Sciatic nerve (tissue), 2 donors: ENCODE measurements at places on chromosomes 2 and 18.

GRCh38 chr2:221747289-221747972, 175.3 kb upstream of the EPHA4 start:
- no peak for DNase-seq

- no peak for DNase-seq
Measured at GRCh38 chr2:99880964-99881294, 261.5 kb downstream of the AFF3 start.

DNA sequence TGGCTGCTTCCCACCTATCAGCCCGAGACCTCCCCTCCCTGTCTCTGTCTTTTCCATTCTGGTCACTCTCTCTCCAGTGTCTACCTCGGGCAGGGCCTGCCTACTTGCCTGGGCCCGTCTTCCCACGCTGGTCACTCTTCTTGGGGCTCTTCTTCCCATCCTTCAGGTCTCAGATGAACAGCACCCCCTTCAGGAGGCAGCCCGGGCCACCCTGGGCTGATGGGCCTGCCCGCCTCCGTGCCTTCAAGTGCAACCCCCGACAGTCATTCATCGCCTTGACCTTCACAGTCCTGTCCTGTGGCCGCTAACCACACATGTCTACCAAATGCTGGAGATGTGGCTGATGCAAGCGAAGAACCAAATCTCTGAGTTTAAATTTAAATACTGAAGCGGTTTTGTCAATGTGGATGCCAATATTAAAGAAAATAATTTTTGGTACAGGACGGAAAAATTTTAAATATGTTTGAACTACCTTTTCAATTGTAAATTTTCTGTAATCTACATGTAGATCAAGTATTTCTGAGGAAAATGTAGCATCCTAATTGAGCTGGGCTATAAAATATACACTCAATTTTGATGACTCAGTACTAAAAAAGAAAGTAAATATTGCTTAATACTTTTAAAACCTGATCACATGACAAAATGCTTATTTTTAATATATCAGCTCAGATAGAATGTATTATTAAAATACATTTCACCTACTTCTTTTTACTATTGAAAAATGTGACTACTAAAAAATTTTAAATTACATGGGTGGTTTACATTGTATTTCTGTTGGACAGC, 96.4 kb downstream of the LAMA1 start:
- DNase-seq = no peak

DNA sequence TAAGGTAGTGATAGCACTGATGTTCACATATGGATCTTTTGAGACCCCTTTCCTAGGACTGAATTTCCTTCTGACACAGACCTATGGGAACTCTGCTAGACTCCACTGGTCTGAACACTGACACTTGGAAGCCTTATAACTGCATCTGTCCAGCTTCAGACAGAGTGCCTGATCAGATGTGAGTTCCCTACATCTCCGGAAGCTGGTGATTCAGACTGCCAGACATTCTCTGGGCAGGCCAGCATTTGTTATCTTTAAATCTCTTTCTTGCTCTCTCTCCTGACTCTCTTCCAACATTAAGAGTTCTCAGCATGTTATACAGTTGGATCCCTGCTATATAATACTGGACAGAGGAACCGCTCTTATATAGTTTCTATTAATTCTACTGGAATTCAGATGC, 408.5 kb downstream of the ZEB2 start:
- DNase-seq = no peak

DNA sequence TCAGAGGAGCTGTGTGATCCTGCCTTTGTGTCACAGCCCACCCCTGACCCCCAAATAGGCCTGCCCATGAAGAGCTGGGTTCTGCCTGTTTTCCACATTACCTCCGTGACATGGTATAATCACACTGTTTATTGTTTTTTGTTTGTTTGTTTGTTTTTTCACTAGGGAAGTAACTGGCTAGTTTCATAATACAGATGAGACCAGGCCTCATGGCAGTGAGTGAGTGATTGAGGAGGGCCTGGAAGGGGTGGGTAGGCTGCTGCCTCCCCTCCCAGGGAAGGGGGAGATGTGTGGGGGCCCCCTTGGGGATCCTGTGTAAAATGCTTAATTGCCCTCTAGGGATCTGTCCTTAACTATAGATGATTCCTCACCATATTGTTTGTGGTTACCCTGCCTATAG, 190.5 kb downstream of the LDLRAD4 start:
- no peak for DNase-seq

- no peak for DNase-seq
Measured at GRCh38 chr2:51960281-51960680, 928.3 kb upstream of the NRXN1 start.

DNA sequence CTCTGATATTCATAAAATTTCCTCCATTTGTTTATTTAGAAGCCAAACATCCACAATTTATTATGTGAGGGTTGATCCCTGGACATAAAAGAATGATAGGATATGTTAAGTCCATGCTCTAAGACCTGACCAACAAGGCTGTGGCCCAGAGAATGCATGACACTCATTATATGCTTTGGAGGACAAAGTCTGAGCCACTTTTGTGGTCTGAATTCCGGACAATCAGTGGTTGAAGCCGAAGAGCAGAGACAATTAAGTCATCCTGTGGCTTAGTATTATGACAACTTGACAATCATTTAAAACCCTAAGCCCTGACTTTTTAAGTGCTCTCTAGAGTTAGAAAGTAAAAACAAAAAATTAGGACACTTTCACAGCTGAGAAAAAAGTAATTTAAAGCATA, 483.3 kb downstream of the PLCL1 start:
- no peak for DNase-seq

- no peak for DNase-seq
Measured at GRCh38 chr2:19769513-19769912, 132.3 kb downstream of the TTC32 start.

DNA sequence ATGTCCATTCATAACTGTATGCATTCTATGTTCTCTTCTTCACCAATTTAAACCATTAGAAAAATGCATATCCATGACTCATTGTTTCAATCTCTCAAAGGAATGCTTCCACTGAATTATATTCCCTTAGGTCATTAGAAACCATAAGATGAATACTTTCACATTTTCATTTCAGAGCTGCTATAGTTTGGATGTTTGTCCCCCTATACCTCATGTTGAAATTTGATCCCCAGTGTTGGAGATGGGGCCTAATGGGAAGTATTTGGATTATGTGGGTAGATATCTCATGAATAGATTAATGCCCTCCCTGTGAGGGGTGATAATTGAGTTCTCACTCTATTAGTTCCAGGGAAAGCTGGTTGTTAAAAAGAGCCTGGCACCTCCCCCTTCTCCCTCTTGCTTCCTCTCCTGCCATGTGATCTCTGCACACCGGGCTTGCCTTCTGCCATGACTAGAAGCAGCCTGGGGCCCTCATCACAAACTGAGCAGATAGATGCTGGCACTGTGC, 35.7 kb downstream of the THUMPD2 start:
- DNase-seq = no peak

DNA sequence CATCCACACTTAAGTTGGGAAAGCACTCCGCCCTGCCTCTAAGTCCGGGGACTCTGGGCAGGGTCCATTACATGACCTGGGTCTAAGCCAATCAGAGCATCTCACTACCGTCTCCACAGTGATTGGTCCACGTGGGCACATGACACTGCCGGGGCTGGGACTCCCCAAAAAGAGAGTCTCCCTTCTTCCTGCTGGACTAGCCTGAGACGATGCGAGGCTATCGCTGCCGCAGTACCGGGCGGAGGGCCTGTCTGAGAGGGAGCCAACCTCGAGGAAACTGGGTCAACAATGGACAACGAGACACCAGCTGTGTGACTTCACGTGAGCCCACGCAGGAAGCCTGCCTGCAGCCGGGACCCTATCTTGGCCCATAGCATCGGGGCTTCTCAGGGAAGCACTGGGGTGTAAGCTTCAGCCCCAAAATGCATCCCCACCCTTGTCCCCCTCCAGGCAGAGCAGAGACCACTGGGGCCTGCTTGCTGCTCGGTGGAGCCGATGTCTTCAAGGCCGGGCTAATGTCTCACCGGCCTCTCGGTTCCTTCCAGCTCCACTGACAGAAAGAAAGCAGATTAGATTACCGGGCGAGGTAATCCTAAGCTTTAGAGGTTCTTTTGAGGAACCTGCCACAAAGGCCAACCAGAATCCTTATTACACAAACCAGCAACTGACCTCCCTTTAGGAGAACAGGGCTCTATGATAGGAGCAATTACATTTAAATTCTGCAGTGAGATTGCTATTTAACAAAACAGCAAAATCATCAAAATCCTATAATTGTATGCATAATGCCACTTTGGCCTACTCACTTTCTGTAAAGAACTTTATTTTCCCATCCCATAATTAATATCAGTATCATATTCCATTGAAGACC, 21.3 kb upstream of the COPS8 start:
- no peak for DNase-seq

- no peak for DNase-seq
Measured at GRCh38 chr18:74252039-74252395, 39.7 kb downstream of the CYB5A start.

GRCh38 chr2:131646669-131647297, 119.1 kb downstream of the CCDC74A start:
- DNase-seq = no peak

DNA sequence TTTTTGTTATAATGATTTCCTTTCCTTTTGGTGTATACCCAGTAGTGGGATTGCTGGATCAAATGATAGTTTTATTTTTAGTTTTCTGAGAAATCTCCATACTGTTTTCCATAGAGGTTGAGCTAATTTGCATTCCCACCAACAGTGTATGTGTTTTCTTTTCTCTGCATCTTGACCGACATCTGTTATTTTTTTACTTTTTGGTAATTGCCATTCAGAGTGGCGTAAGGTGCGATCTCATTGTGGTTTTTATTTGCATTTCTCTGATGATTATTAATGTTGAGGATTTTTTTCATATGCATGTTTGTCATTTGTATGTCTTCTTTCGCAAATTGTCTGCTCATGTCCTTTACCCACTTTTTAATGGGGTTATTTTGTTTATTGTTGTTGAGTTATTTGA, 58.1 kb downstream of the ARHGAP25 start:
- DNase-seq = no peak

DNA sequence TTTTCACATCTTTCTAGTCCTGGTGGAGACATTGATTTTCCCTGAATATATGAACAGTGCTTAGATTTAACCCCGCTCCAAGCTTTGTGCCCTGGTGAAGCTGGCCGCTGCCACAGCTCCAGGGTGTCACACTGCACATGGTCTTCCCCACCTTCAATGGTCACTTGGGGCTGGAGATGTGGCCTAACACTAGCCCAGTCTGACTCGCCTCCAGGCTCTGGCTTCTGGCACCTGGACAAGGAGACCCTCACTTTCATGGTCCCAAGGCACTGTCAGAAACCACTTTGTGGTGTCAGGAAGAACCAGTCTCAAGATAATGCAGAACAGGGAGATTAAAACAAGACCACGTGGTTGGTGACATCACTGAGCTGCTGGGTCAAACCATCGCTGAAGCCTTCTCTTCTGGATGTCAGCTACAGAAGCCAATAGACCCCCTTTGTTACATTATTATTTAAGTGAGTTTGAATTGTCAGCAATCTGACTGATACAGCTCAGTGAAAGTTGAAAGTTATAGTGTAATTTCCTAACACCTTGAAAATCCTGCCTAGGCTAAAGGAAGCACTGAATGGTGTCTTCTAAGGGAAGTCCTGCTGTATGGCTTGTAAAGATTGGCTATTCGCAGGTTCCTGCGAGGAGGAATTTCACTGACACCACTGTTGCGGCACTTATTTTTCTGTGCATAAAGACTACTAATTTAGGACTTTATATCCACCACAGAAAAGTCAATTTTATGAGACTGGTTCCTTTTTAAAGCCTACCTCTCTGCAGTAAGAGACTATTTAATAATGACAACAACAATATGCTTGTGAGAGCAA, 55.0 kb upstream of the CTDP1 start:
- peak; percentile 28 for DNase-seq

DNA sequence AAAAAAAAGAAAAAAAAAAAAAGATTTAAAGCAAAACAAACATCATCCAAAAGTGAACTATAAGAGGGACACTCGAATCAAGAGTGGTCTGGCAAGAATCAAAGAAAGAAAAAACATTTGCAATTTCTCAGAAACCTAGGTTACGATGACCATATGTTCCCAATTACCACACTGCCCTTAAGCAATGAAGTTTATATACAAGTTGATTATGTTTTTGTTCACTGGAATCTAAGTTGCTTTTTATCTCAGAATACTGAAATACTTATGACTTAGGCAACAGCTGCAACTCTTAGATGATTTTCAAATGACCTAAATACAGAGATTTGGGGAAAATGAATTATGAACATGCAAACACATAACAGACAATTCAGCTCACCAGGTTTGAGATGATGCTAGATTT, 597.1 kb upstream of the CHAC2 start:
- no peak for DNase-seq

DNA sequence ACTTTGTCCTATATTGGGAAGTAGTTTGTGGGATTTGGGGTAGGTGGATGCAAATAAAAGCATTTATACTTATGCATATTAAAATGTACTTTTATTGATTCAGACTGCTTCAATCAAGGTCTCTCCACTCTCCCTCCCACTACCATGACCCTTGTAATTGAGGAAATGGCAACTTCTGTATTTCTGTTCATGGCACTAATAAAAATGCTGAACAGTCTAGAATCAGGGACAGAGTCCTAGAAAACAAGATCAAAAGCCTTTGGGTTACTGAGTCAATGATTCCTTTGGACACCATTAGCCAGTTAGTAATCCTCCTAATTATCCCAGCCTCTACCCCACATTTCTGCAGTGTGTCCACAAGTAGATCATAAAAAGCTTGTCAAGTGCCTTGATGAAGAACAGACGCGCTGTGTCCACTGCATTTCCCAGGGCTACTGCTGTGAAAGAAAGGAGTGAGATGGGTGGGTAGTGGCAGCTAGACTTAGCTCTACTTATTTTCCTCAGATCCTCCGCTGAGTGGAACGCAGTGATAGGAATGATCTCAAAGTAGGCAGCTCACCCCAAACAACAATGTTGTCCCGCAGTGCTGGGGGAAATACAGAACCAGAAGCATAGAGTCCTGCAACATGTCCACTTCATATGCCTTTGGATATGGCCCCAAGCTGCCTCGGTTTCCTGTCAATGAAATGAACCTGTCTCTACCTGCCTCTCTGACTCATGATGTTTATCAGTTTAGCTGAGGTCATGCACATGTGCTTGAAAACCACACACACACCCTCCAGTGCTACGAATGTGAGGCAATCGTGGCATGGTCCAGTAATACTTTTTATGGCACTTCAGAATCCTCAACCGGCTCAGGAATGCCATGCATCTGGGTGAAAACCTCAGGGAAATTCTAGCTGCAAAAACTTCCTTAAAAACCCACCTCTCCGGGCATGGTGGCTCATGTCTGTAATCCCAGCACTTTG, 115.5 kb downstream of the COL6A3 start:
- DNase-seq = no peak
